Stimulated activated CD4-positive, alpha-beta T cell treated with anti-CD3 and anti-CD28 coated beads, Interleukin-1b, Interleukin-23, amount 100 ng/mL, for 48 hours (primary cell): ENCODE measurements at places on chromosomes 1 and 21.
A peak's percentile ranks its signal among the peaks of the same experiment; 100 is the strongest.

DNA sequence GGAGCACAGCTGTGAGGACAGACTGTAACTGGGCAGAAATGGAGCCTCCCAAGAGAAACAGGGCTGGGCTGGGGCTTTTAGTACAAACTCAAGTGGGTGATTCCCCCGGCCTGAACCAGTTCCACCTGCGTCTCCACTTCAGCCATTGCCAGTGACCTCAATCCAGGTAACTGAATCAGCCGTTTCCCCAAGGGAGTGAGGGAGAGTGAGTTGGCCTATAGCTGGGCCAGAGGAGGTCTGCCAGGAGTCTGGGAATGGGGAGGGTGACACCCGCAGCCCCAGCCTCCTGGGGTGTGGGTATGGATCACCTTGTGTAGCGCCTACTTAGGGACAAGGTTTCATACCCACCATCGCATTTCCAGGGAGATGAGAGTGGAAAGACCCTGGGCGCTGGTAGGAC lies 8.5 kb downstream of the SLC26A9 start:
- DNase-seq = no peak

- no peak for DNase-seq
Observed at GRCh38 chr1:59692591-59692990, 122.2 kb upstream of the HOOK1 start.

- no peak for DNase-seq
Observed at GRCh38 chr1:181635110-181635509, 151.8 kb downstream of the CACNA1E start.

DNA sequence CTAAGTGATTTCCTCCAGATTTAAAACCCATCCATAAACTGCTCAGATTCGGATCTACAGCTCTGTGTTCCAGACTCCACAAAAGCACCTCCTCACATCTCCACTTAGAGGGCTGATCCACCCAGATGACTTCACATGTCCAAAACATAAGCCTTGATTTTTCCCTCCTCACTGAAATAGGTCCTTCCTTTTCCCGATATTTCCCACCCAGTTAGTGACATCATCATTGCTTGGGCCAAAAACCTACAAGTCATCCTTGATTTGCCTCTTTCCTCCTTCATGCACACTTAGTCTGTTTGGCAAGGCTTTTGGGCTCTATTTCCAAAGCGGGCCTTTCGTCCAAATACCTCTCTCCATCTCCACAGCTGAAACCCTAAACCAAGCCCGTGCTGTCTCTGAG lies 32.3 kb downstream of the CCDC185 start:
- DNase-seq = no peak

DNA sequence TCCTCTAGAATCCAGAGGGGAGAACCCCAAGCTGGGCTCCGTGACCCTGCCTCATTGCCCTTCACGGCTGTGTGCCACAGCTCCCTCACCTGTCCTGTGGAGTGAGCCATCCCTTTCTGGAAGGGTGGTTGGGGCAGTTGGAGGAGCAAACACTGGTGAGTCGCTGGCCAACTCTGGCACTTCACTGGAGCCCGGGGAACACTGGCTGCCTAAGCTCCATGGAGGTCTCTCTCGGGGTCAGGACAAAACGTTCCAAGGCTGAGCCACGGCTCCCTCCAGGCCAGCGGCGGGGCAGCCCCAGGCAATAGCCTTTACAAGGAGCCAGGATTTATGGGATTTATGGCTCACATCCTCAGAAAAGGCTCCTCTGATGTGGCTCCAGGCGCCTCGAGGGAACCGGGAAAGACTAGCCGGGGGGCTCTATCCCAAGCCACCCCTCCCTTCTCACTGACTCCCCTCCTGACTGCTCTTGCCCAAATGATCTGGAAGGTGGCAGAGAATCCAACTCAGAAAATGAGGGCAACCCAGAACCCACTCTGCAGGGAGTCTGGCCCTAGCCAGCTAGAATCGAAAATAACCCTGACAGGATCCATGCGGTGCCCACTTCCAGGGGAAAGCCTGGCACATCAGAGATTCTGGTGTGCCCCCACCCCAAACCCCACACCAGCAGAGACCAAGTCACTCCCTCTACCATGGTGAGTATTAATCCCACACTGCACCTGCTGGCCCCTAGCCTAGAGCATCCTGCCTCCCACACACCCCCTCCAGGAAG lies 75.2 kb downstream of the GLIS1 start:
- DNase-seq = no peak

GRCh38 chr21:27164208-27165177 lies 197.6 kb upstream of the ADAMTS5 start:
- DNase-seq = no peak

DNA sequence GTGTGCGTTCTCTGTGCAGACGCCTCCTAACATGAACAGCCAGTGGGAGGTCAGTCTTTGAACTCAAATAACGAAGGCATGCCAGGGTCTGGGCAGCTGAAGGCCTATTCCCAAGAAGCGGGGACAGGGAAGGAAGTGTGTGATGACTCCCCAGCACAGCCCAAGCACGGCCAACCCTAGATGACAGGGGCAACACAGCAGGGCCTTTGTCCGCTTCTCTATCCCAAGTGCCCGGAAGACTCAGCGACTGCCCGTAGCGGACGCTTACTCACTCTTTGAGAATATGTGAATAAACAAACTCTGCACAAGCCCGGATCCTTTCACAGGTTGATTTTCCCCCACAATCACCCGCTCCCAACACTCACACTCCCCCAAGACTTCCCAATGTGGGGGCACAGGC lies 11.2 kb downstream of the C1orf198 start:
- no peak for DNase-seq

DNA sequence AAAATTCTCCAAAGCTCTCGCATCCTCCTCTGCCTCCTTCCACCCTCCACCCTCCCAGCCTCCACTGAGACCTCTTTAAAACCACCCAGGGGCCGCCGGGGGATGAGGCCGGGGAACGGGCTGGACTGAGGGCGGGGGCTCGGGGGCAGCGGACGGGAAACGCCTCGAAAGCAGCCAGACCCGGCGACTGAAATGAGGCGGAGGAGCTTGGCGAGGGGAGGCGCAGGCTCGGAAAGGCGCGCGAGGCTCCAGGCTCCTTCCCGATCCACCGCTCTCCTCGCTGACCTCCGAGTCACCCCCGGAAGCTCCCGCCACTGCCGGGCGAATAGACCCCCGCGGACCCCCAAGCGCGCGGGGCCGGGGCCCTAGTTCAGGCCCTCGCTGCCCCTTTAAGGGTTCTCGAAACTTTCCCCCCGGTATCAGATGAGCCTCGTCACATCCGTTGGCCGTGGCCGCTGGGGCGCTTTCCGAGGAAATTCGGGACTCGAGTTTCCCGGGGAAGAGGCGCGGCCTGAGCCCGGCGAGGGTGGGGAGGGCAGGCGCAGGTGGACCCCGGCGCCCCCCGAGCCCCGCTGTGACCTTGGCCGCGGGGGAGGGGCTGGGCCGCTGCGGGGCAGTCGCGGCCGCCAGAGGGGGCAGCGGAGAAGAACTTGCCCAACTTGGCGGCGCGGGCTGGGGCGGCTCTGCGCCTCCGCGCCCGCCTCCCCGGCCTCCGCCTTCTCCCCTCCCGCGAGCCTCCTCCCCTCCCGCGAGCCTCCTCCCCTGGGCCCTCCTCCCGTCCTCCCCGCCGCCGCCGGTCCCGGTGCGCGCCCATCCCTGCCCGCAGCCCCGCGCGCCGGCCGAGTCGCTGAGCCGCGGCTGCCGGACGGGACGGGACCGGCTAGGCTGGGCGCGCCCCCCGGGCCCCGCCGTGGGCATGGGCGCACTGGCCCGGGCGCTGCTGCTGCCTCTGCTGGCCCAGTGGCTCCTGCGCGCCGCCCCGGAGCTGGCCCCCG lies at the start of gene BACE2:
BACE2 (plus strand) TSS at position 813 of the 995 bp plus-strand sequence; CDS start at position 917, 104 bp downstream.
- peak; percentile 39 for DNase-seq

GRCh38 chr1:235503403-235504121 lies 690 bp downstream of the B3GALNT2 start:
- DNase-seq = peak; percentile 20

DNA sequence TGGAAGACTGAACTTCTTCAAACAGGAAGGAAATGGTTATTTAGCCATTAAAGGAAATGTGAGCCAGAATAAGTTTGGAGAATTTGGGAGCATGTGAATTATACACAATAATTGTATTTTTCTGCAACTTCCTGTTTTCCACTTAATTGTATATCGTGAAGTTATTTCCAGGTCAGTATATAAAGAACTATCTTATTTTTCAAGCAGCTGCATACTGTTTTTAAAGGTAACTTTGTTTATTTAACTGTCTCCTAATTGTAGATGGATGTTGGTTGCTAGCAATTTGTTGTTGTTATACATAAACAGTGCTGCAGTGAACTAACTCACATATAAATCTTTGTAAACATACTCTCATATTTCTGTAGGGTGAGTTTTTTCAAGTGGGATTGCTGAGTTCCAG lies 180.3 kb downstream of the HLX start:
- DNase-seq = no peak

- peak; percentile 79 for DNase-seq
Observed at GRCh38 chr1:116514708-116515525, 55.9 kb downstream of the CD58 start.

DNA sequence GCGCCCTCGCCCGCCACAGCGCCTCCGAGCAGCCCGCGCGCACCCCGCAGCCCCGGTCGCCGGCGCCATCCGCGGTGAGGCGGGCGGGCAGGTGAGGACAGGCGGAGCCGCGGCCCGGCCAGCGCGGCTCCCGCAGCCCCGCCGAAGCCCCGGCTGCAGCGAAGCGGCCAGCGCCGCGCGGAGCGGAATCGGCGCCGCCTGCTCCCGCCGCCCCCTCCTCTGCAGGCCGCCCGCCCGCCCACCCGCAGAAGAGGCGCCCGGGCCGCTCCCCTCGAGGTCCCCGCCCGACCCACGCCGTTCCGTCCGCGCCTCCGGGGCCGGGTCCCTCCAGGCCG lies 1.3 kb downstream of the PRDM16 start:
- DNase-seq = no peak

DNA sequence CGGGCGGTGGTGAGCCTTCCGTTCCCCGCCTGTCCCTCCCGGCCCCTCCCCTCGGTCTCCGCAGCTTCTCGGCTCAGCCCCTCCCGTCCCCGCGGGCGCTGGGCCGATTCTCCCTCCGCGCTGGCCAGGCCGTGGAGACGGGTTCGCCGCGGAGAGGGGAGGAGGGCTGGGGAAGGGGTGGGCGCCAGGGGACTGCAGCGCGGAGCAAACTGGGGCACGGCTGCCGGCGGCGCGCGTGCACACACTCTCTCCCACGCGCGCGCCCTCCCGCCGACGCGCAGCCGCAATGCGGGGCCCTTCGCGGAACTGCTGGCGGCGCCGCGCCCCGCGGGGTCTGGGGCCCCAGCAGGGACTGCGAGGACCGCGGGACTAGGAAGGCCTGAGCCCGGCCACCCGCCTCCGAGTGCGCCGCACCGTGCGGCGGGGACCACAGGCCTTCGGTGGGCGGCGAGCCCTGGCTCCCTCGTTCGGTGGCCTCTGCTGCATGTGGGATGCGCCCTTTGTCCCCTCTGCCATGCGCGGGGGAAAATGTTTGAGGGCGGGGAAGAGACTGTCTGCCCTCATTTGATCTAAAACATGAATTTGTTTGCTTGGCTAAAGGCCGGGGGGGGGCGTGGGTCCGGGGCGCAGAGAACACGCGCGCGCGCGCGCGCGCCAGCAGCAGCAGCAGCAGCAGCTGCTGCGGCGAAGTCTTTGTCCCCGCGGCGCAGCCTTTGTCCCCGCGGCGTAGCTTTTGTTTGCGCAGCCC lies 90.7 kb upstream of the VAMP3 start:
- DNase-seq = peak; percentile 19

DNA sequence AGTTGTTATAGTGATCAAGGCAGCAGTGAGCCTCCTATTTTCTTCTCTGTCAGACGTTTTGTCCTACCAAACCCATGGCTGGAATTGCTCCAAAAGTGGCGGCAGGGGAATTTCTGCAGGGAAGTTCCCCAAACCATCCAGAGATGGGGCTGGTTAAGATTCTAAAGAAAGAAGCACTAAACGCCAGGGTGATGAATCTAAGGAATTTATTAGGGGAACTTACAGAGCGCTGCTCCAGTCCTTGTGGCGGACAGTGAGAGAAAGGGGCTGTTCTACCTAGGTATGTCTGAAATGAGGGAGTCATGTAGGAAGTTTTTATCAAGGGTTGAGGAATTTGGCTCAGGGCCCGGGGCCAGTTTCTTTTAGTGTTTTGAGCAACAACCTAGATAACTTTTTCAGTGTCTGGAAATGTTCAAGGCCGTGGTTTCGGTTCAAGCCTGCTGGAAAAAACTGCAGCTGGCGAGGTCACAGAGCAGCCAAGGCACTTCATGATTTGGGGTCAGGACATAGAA lies 222.4 kb upstream of the B3GALT2 start:
- DNase-seq = no peak

DNA sequence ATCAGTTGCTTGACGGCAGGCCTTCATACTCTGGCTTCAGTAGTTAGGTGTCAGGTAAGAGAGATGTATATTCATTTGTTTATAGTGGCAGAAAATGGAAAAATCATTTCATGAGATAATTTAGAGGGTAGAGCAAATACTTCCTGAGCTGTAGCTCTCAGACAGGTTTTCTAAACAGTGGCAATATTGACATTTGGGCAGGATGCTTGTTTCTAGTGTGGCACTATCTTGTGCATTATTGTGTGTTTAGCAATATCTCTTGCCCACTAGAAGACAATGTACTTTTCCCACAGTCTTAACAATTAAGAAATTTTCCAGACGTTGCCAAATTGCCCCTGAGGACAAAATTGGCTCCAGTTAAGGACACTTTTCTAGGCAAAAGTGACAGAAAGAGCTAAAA lies 1143.1 kb downstream of the PLA2G4A start:
- DNase-seq = no peak

- DNase-seq = no peak
Observed at GRCh38 chr1:108699375-108700332, 7.5 kb downstream of the PRPF38B start.

DNA sequence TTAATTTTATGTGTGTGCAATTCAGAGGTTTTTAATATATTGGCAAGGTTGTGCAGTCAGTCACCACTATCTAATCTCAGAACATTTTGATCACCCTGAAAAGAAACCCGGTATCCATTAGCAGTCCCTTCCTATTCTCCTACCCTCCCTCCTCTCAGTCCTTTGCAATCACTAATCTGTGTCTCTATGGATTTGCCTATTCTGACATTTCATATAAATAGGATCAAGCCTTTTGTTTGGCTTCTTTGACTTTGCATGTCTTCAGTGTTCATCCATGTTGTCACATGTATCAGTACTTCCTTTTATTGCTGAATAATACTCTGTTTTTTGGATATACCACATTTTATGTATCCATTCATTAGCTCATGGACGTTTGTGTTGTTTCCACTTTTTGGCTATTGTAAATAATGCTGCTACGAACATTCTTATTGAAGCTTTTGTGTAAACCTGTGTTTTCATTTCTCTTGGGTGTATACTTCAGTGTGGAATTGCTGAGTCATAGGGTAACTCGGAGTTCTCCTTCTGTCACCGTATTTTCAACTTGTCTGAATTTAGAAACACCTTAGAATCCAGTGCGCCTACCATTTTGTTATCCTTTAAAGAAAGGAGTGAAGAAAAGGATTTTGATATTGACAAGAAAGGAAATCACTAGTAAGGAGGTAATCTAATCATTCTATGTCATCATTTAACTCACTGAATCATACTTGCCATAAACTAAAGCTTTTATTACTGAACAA lies 3.4 kb downstream of the CEP85 start:
- no peak for DNase-seq

DNA sequence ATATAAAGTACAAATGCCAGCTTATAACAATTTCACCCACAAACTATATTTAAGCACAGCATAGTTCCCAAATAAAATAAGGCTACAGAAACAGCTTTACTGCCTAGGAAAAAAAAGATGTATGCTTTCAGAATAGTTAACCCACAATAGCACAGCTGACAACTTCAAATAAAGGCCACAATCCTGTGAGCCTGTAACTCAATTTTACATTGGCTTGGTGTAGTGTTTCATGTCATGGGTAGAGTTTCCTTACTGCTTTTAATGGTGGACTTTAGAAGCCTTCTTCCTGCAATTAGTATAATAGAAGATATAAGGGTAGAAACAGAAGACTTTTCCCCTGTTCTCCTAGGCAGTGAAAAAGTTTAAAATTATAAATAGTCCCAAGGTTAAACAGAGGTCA lies 44.3 kb upstream of the ZC3H11B start:
- no peak for DNase-seq
